ENCODE measurements at places on chromosomes 7 and 10.

- peak; percentile 40 for DNase-seq
Observed at GRCh38 chr10:88385601-88386203, 197.4 kb downstream of the RNLS start.

DNA sequence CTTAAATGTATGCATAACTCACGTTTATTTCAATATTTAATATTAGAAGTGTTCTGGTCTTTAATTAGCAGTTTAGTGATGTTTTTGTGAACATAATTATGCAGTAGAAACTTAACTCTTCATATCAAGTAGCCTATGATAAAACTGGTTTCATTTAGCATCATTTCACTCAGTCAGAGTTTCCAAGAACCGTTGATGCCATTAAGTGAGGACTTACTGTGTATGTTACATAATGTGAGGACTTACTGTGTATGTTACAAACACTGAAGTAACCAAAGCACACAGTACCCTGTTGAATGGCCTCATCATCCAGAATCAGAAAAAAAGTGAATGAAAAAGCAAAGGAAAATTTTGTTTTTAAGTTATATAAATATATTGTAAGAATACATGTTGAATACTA lies 32.9 kb upstream of the PBLD start:
- no peak for DNase-seq

GRCh38 chr7:138151731-138152577 lies 75.7 kb downstream of the AKR1D1 start:
- DNase-seq, result no peak

DNA sequence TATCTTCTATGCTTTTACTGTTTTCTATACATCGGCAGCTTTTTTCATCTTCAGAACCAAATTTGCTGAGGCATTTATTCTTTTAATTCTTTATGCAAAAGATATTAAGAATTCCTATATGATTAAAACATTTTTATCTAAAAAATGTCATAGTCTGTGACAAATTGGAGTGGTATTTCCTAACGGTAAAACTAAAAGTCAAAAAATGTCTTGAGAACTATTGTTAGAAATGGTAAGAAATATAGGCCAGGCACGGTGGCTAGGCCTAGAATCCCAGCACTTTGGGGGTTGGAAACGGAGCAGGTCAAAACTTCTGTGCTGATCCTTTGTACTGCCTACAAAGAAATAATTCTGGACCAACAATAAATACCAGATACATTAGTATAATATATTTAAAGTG lies 57.7 kb upstream of the PRR15 start:
- DNase-seq, result no peak

DNA sequence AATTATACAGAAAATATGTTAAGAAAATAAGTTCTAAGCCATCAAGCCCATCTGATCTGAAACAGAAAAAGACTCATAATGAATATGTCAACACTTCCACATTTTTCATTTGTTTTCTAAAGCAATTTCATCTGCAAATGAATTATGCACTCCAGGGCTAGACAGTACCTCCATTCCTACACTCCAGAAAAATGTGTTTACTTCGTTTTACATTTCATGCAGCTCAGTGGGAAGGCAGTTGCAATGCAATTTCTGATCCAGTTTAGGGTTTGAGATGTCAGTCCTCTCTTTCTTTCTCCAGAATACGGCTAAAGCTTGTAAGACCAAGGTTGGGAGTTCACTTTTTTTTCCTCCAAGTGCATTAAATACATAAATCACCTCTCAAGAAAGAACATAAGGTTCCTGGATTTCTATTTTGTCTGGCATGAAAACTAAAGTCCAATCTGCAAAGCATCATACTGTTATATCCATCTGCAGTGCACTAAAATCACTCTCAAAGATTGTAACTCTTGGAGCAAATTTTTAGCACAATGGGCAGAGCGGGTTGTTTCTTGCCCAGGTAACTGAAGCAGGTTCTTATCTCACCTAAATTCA lies 348.8 kb upstream of the C7orf33 start:
- no peak for DNase-seq

DNA sequence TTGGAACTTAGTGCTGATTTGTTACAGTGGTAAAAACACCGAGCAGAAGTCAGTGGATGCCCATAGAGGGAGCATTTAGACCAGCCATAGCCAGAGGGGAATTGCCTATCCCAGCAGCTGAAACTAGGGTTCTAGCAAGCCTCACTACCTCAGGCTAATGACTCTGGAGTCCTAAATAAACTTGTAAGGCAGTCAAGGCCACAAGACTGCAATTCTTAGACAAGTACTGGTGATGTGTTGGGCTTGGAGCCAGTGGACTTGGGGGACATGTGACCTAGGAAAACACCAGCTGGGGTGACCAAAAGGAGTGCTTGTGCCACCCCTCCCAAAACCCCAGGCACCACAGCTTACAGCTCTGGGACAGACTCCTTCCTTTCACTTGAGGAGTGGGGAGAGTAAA lies 209.0 kb downstream of the MAGI2 start:
- no peak for DNase-seq

- peak; percentile 2 for DNase-seq
Observed at GRCh38 chr10:23702977-23703414, 264.1 kb downstream of the OTUD1 start.

- DNase-seq, result no peak
Observed at GRCh38 chr7:95976369-95977060, 204.2 kb downstream of the DYNC1I1 start.

GRCh38 chr7:52992479-52993162 lies 42.8 kb upstream of the POM121L12 start:
- no peak for DNase-seq

GRCh38 chr7:86453454-86453853 lies 190.3 kb upstream of the GRM3 start:
- no peak for DNase-seq

GRCh38 chr7:2930310-2931033 lies 86.4 kb upstream of the GNA12 start:
- no peak for DNase-seq

GRCh38 chr7:140447841-140448240 lies 31.5 kb downstream of the MKRN1 start:
- no peak for DNase-seq

DNA sequence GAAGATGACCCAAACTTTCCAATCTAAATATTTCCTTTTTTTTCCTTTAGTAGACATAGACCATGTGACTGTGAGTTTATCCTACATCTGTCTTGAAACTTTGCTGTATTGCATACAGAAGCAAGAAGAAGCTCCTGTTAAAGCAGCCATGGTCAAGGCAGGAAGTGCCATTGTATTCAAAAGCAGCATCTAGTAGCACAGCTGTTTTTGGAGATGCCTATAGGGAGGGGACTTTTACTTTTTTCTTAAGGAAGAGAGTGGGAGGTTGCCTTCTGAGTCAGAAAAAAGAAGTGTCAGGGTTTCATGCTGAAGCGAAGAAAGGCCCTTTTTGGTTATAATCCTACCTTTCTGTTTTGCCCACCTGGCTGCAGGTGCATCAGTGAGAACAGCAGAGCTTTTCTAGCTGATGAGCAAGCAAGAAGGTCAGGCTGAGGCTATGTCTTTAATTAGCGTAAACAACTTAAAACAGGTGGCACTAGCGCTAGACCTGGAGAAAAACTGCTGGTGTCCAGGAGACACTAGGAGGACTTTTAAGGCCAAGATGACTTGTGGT lies 234.1 kb upstream of the AGK start:
- DNase-seq, result no peak

- no peak for DNase-seq
Observed at GRCh38 chr10:92014620-92015019, 91.0 kb downstream of the BTAF1 start.

GRCh38 chr10:5159126-5159525 lies 25.8 kb downstream of the AKR1C8 start:
- no peak for DNase-seq

GRCh38 chr7:50463035-50463434 lies 12.9 kb upstream of the FIGNL1 start:
- DNase-seq, result no peak

Data from T-helper 22 cell (primary cell).